Activated T-helper 2 cell treated with anti-CD3 and anti-CD28 coated beads, Interferon-gamma antibody, Interleukin-2, Interleukin-4, amounts not matched to agents 10 μg/mL and 5 μg/mL and 100 μg/mL, durations not matched to agents 14 hours and 24 hours and 36 hours (primary cell): ENCODE measurements at places on chromosomes 2 and 18. TPM values are rescaled to one million over a fixed set of nuclear protein-coding genes. Genes with fewer than 3 reads are reported as not detected.

The DTNA gene
- total RNA-seq: 0.73 TPM in 1 of 2 replicates, not detected in the other

The LYG1 gene
- 2.0 and 2.2 TPM in 2 replicates for total RNA-seq

DNA sequence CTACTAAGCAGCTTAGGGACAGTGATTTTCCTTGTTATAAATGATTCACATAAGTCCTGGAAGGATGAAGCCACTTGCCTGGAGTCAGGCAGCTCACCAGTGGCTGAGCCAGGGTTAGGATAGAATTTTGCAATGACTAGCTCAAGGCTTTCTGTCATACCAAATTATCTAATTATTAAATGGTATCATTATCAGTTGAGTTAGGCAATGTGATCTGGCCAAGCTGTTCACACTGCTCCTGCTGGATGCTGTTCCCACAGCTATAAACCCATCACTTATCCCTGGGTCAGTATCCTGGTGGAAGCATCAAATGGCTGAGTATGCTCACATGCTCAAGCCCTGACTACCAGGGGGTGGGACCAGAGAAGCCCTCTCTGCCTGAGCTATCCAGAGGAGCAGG is 235.2 kb downstream of the MTX2 start:
- no peak overlapping the region for H3K27ac ChIP-seq
- no peak overlapping the region for H3K4me3 ChIP-seq
- no peak for DNase-seq

DNA sequence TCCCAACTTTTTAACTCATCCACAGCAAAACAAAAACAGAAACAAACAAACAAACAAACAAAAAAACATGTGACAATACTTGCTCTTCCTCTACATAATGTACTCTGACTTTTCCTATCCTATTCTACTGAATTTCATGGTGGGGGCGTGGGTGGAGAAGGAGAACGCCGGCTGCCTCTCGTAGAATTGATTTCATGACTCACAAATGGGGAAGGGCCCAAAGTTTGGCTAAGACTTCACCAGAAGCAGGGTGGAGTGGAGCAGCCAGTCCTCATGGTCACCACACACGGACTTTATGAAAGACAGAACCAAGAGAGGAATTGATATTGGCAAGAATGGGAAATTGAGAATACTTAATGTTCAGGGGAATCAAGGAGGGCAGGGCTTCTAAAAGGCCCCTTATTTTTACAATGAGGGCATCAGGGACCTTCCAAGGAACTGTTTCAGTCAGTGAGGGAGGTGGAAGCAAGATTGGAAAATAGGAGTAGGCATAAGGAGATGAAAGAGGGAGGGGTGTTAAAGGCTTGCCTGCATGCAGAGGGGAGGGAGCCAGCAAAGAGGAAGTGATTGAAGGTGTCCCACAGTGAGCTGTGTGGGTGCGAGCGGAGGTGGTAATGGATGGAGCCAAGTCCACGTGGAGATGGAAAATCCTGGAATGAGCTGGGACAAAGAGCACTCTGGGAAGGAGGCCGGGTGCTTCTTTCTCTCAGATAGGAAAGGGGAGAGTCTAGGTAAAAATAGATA is 27.9 kb downstream of the MARCHF4 start:
- H3K27me3 ChIP-seq: peaks cover 11% of the 10 kb centered on the region
- H3K4me1 ChIP-seq: peaks cover 23% of the 10 kb centered on the region
- H3K36me3 ChIP-seq: no peaks in the 10 kb centered on the region
- no peak overlapping the region for H3K27ac ChIP-seq
- no peak for DNase-seq
- H3K4me3 ChIP-seq: no peak overlapping the region

The SERPINB7 gene
- not detected in 2 replicates for total RNA-seq

DNA sequence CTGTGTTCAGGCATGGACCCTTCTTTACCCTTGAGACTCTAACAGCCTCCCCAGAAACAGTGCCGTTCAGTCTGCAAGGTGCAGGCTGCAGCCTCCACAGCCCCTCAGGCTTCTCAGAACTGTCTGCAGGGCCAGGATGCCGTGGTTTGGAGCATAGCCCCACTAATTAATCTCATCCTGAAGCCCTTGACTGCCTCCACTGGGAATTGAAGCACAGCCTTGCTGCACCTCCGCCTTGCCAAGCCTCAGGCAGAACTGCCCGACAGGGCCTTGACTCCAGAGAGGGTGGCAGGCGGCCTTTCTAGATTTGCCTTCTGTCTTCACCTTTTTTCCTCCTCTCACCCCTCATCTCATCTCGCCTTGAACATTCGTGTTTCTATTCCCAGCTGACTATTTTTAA is 119.8 kb downstream of the NRP2 start:
- H3K27me3 ChIP-seq: peaks cover 7% of the 10 kb centered on the region
- no peak overlapping the region for H3K27ac ChIP-seq
- H3K4me3 ChIP-seq: no peak overlapping the region
- H3K36me3 ChIP-seq: no peaks in the 10 kb centered on the region

DNA sequence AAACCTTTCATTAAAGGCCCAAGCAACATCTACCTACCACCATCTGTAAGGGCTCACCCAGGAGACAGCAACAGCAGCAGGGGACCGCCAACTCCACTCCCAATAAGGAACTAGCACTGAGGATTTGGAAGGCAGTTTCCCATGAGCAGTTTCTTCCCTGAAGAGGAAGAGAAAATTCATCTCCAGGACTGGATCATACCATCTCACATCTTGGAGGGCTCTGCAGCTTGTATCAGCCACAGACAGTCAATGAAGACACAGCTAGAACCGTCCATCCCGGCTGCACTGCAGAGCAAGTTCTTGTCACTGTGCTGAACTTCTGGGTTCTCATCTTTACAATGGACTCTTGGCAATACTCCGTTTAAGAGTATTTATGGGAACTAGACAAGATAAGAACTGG is 2.8 kb upstream of the GYPC start:
- no peak overlapping the region for H3K4me3 ChIP-seq
- DNase-seq: no peak
- no peaks in the 10 kb centered on the region for H3K27me3 ChIP-seq
- H3K36me3 ChIP-seq: peaks cover 15% of the 10 kb centered on the region
- peaks cover 20% of the 10 kb centered on the region for H3K4me1 ChIP-seq

GRCh38 chr2:159101755-159102489 is 133.5 kb downstream of the TANC1 start:
- no peak for DNase-seq
- H3K27me3 ChIP-seq: no peaks in the 10 kb centered on the region
- peaks cover 7% of the 10 kb centered on the region for H3K4me1 ChIP-seq
- no peak overlapping the region for H3K4me3 ChIP-seq
